ENCODE measurements at places on chromosomes 7 and 10.

GRCh38 chr7:25712500-25712899 lies 439.5 kb upstream of the NFE2L3 start:
- no peak for DNase-seq

GRCh38 chr7:15214976-15215375 lies 312.4 kb upstream of the DGKB start:
- DNase-seq = peak; percentile 1

- DNase-seq = no peak
Observed at GRCh38 chr7:104524853-104525252, 196.4 kb downstream of the LHFPL3 start.

- peak; percentile 43 for DNase-seq
Observed at GRCh38 chr7:92732316-92733036, 103.9 kb downstream of the CDK6 start.

DNA sequence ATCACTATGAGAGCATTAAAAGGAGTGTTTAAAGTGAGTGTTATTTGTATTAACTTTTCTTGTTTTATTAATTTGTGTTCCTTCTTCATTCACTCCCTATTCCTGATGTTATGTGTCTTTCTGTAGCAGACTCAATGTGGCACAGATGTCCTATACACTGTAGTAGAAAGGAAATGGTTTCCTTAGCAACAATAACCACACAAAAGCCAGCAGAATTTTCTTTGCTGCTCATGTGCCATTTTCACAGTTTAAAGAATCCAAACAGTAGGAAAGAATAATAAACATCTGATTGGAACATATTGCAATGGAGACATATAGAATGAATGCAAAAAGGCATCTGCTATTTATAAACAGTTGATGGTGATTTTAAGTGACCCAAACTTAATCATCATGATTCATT lies 763.6 kb downstream of the PHTF2 start:
- DNase-seq = no peak

DNA sequence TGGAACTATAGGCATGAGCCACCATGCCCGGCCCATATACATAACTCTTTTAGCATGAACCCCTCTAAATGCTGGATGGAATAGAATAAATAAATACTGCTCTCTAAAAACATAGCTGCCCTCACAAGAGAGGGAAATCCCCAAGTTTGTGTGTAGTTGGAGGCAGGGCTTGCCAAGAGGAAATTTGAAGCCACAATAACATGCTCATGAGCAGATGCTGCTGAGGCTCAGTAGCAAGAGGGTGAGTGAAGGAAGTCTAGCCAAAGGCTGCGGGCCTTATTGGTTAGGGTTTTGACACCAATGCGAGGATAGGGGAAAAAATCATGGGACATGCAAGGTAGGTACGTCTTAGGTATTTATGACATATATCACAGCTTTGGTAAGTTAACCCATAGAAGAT lies 17.3 kb downstream of the TPK1 start:
- DNase-seq = no peak

GRCh38 chr7:8121243-8121642 lies 140.7 kb downstream of the ICA1 start:
- no peak for DNase-seq

DNA sequence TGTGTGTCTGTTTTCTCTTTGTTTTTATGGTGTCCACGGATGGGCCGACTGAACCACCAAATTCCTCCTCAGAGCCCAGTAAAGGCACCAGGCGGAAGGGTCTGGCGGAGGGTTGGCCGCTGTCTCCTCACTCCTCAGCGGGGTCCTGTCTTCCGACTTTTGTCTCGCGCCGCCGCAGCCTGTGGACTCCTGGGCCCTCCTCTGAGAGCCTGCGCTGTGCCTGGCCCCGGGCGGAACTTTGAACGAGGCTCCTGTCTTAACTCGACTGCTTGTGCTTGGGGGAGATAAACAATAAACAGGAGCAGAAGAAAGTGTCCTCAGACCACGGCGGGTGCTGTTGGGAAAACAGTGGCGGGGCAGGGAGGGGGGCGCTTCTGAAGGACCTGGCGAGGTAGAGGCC lies 2.2 kb upstream of the FAM20C start:
- DNase-seq = no peak

DNA sequence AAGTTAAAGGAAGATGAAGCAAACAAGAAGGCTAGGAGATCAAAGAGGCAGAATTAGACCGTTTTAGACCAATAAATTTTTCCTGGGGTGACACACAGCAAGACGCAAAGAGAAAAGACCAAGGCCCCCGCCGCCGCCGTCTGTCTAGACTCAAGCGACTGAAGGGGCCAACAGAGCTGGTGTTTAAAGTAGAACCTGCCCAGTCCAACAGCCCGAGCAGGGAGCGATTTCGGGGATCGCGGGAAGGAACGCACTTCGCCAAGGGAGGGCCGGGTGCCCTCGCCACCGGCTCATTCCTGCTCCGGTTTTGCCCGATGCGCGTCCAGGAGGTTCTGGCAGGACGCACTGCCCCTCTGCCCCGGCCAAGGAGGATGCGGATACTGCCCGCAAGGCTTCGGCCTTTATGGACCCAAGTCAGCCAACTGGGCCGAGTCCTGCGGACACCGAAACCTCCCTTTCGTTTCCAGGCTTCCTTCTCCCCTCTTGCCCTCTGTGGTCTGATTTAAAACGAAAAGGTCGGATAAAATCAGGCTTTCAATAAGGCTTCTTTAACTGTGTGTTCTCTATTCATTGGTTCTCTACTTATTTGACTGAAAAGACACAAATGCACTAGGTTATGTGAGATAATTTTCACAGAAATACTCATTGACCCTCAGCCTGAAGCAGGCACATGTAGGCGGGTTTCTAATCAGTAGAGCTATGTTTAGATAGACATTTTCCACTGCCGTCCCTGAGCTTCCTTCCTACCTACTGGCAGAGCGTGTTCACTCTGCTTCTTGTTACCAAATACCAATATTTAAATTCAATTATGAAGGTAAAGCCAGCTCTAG lies 2.2 kb upstream of the HOXA7 start:
- no peak for DNase-seq

- no peak for DNase-seq
Observed at GRCh38 chr7:123535517-123535916, 1.1 kb upstream of the IQUB start.

DNA sequence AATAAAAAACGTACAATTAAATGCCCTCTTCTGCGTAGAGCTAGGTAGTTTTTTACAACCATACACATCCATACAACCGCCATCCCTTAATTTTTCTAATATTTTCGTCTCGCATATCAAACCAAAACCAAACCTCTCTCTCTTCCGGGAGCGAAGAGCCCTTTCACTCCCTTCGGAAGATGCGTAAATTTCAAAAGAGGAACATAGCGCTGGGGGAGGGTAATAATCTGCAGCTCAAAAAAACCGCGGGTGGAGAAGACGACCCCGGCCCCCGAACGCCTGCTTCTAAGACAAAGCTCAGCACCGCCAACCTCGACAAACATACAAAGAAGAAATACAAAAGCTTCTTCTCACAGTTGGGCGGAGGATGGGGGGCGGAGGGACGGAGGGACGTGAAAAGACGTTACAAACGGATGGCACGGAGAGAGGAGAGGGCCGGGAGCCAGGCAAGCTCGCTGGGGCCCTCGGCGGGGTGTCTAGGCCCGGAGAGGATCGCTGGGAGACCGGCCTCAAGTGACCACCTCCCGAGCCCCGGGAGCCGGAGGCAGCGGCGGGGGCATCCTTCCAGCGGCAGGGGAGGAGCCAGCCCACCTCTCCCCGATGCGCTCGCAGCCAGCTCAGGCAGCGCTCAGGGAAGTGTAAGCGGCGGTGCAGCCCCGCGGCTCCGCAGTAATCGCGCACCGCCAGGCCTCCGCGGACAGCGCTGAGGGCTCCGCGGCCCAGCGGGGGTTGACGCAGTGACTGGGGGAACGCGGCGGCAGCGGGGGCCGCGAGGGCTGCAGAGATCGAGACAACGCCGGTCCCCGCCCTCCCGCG lies 851 bp downstream of the MKRN1 start:
- peak; percentile 53 for DNase-seq

DNA sequence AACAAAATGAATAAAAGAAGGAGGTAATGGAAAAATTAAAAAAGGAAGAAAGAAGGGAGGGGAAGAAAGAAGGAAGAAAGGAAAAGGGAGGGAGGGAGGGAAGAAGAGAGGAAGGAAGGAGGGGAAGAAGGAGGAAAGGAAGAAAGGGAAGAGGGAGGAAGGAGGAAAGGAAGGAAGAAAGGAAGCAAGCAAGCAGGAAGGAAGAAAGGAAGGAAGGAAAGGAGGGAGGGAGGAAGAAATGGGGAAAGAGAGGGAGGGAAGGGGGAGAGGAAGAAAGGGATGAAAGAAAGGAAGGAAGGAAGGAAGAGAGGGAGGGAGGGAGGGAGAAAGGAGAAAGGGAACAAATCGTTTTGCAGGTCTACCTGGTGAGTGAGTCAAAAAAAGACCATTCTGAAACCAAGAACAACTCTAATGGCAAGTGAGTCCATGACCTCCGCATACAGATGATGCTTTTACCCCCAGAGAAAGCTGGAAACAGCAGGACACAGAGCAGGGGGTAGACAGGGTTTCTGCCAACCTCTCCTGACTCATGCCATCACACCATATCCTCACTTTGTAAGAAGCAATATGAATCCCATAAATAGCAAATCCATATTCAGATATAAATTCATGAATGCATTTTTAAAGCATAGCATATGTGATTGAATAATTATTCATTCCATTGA lies 1112.9 kb upstream of the AUTS2 start:
- no peak for DNase-seq

DNA sequence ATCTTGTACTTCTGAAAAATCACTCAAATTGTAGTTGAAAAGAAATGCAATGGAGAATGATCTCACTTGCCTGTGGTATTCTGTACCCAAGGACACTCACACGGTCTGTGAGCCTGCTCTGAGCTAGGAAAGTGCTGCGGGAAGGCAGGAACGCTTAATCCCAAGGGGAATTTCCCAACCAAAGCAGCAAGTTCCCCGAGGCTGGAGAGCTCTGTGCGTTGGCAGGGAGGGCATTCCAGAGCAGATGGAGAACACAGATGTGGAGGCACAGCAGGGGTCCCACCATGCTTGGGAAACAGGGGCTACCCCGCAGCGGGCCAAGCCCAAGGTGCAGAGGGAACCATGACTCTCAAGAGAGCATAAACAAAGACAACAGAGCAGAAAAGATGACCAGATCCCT lies 13.6 kb downstream of the SVIL start:
- DNase-seq = no peak

- no peak for DNase-seq
Observed at GRCh38 chr7:55177068-55177530, 158.3 kb downstream of the EGFR start.

- DNase-seq = no peak
Observed at GRCh38 chr7:91517201-91517785, 253.1 kb downstream of the FZD1 start.

GRCh38 chr7:44772440-44772839 lies 23.8 kb downstream of the ZMIZ2 start:
- DNase-seq = no peak

GRCh38 chr10:96991313-96991841 lies 159.3 kb downstream of the LCOR start:
- DNase-seq = no peak

DNA sequence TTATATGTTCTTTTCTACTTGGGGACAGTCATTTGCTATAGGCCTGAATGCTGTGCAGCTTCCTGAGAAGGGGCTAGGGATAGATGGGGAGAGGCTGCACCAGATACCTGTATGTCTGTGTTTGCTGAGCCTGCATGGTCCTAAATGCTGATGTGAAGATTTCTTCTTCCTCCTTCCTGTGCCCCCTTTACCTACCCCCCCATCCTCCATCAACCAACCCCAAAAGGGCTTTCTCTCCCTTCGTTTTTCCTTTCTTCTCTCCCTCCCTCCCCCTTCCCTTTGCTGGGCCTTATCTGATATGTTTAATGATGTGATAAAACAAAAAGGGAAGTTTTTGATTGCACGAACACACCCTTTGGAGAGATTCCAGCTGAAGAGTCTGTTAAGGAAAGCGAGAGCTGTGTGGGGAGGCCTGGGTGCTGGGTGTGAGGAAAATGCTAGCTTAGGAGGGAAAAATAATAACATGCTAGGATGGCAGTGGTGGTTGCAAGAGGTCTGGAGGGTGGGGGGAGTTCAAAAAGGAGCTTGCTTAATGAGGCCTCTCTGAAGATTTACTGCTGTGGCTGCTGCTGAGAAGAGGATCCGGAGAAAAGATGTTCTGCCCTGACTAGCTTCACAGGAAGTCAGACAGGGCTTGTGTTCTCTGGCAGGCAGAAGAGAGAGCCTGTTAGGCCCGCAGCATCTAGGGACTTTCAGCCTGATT lies 101.8 kb downstream of the SAMD9 start:
- DNase-seq = peak; percentile 26

DNA sequence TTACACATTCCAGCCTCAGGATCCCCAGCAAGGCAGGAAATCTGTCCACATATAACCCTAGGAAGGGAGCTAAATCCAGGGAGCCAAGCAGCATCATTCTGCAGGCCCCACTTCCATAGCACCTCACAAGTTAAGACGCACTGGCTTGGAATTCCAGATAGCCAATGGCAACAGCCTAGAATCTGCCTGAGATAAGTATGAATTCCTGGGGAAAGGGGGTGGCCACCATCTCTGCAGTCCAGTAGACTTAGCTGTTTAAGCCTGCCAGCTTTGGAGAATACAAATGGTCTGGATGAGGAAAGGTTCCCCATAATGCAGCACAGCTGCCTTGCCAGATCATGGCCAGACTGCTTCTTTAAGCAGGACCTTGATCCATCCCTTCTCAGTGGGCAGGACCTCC lies 179.4 kb upstream of the PRSS1 start:
- DNase-seq = no peak

GRCh38 chr10:126687121-126687606 lies 16.7 kb upstream of the C10orf90 start:
- no peak for DNase-seq

GRCh38 chr10:133226251-133226808 lies 3.7 kb upstream of the UTF1 start:
- peak; percentile 40 for DNase-seq

GRCh38 chr10:22701132-22701826 lies 13.1 kb downstream of the PIP4K2A start:
- no peak for DNase-seq

- DNase-seq = peak; percentile 65
Observed at GRCh38 chr7:138889582-138890498, 91.3 kb downstream of the KIAA1549 start.

- DNase-seq = no peak
Observed at GRCh38 chr7:150722431-150722931, 6.1 kb downstream of the GIMAP1 start.

GRCh38 chr10:70348228-70348850 lies 34.1 kb downstream of the LRRC20 start:
- DNase-seq = peak; percentile 22

- no peak for DNase-seq
Observed at GRCh38 chr10:96797485-96797884, 34.6 kb upstream of the LCOR start.

DNA sequence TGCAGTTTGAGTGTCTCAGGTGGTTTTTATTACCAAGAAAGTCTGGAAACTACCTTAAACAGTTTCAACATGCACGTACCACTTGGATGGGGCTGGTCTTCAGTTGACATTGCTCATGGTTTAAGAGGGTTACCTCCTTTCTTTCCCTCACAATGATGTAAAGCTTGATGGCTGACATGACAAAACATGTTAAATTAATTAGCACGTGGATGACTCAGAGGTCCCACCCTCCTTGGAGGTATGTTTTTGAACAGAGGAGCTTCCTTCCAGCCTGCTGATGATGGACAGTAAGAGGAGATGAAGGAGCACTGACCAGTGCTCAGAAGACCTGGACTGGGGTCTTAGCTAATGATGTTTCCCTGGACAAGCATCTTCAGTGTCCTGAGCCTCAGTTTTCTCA lies 322.3 kb upstream of the PODXL start:
- no peak for DNase-seq
